ENCODE measurements at places on chromosomes 7 and 10.

DNA sequence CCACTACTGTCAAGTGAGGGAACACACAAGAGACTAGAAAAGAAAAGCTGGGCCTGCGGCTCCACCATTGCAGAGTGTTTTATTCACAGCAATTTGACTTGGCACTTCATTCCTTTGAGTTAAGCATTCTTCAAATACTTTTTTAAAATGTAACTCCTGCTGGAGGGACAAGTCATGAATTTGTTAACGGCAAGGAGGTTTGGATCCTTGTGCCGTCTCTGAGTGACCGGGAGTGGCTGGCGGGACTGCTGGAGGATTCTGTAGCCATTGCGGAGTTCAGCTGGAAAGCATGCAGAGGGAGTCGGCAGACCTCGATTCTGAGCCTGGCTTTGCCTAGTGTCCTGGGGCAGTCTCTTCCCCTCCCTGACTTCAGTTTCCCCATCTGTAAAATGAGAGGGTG, 9.8 kb downstream of the HSPA12A start:
- DNase-seq, result no peak

DNA sequence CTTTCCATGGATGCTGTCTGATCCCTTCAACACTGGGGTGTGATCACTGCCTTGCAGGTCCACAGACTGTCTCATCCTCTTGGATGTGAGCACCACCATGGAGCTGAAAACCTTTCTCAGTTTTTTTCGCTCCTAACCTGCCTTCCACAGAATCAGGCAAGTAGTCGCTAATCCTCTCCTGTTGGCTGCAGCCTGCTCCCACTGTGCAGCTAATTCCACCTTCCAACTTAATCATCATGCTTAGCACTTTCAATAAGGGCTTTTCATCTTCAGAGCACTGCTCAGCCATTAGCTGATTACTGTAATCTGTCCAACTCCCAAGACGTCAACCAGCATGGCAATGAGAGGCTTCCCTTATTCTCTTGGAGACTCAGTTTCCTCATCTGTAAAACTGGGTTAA, 15.1 kb upstream of the CDH23 start:
- no peak for DNase-seq

GRCh38 chr7:29139796-29140195, 6.5 kb downstream of the CPVL start:
- DNase-seq, result no peak

DNA sequence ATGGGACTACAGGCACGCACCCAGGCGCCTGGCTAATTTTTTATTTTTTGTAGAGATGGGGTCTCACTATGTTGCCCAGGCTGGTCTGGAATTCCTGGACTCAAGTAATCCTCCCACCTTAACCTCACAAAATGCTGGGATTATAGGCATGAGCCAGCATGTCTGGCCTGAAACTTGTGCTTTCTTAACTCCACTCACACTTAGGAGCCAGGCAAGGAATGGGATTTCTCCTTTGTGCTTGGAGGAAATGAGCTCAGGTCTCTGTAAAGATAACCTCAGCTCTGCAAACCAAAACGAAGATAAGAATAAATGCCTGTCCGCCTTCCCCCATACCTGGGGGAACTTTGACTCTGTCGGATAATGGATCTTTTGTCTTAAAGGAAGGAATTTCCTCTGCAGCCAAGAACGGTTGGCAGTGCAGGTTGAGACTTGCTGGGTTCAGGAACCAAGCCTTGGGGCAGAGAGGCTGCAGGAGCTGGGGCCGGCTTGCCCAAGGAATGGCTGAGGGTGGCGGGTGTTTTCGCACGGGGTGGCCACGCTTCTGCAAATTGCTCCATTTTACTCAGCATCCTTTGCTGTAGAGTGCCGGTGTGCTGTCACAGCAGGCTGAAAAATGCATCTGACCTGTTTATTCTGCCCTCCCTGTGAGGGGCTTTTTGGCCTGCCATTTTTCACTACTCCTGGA, 174.2 kb downstream of the KIAA1217 start:
- no peak for DNase-seq

GRCh38 chr7:159210581-159211235, 66.0 kb upstream of the VIPR2 start:
- no peak for DNase-seq

GRCh38 chr7:15167912-15168311, 265.4 kb upstream of the DGKB start:
- no peak for DNase-seq

DNA sequence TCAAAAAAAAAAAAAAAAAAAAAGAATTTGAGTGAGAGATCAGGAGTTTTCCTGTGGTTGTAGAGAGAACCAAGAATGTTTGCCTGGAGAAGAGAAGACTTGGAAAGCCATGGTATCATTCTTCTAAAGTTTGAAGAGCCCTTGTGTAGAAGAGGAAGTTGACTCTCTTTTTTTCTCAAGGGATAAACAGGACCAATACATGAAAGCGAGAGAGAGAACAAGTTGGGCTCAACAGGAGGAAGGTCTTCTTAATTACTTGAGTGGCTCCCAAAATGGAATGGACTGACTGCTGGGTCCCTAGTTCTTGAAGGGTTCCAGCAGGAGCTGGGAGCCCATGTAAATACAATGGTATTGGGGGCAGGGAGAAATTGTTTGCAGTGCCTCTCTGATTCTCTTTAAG, 173.3 kb upstream of the ADO start:
- DNase-seq, result no peak

DNA sequence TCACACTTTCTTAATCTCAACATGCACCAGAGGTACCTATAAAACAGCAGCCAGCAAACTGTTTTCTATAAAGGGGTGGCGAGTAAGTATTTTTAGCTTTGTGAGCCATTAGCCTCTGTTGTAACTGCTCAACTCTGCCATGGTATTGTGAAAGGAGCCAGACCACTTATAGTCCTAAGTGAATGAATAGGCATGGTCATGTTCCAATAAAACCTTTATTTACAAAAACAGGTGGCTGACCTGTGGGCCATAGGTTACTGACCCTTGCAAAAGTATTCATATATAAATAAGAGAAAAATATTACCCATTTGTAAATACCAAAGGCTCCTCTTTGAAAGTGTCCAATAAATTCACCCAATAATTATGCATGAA, 50.3 kb downstream of the ICA1 start:
- DNase-seq, result no peak

DNA sequence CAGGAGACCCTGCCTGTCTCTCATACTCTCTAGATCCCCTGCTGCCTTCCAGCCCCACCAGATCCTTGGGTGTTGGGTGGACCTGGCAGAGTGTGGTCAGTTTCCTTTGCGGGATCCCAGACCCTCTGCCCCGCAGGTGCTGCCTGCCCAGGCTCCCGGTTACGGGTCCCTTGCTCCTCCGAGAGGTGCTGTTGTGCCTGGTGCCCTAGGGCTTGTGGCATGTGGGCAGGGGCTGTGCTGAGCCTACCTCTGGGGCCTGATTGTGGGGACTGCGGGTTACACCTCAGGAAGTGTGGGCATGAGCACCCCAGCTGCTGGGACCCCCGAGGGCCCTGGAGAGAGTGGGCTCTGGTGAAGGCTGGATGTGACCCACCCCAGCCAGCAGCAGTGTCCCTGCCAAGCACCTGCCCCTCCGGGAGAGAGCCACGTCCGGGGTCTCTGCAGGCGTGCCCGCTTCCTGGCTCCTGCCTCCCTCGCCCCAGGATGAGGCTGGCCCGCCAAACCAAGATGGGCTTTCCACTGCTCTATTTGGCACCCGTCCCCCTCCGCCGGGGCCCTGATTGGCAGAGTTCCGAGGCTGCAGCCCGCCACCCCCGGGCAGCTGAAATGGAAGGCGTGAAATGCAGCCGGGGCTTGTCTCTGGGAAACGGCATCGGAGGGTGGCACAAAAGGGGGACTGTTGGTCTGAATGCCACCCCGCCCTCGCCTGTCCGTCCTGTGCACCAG, 17.0 kb downstream of the CLIP2 start:
- DNase-seq, result no peak

- no peak for DNase-seq
Observed at GRCh38 chr7:19009241-19009935, 108.0 kb downstream of the TWIST1 start.

GRCh38 chr10:121891103-121891502, 36.7 kb downstream of the ATE1 start:
- no peak for DNase-seq

DNA sequence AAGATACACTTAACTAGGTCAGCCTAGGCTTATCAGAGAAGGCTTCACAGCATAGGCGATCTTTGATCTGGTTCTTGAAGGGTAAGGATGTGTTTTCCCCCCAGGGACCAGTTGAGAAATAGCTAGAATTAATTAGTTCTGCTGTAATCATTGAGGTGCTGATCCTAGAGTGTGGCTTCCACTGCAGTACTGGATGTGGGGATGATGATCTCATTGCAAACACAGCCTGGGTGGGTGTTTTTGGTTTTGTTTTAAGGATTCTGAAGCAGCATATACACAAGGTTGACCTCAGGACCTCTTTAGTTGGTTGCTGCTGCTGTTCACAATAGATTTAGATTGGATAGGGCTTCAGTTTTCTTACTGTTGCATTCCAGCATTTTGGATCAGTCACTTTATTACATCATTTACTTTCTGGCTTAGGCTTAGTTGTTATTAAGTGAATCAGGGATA, 159.7 kb downstream of the AUTS2 start:
- DNase-seq, result no peak

GRCh38 chr7:156480671-156481070, 159.9 kb upstream of the RNF32 start:
- no peak for DNase-seq

- DNase-seq, result no peak
Observed at GRCh38 chr7:157977306-157977705, 610.3 kb downstream of the PTPRN2 start.

- no peak for DNase-seq
Observed at GRCh38 chr7:93530701-93531100, 43.8 kb downstream of the CALCR start.

DNA sequence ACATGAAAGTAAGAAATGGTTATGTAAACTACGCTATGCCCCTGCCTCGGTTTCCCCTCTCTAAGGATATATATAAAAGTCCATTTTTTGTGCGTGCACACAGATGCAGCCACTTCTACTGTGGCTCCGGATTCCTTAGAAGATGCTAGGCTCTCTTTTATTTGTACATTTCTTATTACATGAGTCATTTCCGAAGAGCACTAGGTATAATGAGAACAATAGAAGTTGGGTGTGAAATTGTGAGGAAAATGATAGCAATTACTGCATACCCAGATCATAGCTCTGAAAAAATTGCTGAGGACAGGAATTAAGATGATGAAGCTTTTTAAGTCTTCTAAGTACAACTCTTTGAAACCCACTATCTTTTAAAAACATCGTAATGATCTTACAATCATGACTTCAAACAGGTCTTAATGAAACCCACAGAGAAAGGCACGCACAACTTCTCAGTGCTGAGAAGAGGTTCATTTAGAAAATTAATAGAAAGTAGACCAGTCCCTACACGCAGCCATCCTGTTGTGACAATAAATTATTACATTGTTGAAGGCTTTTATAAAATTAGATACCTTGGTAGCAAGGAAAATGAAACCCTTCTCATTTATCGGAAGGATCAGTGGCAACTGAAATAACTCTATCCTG, 96.2 kb upstream of the FGFR2 start:
- no peak for DNase-seq

GRCh38 chr10:78511324-78512204, 477.9 kb downstream of the RPS24 start:
- DNase-seq, result no peak

DNA sequence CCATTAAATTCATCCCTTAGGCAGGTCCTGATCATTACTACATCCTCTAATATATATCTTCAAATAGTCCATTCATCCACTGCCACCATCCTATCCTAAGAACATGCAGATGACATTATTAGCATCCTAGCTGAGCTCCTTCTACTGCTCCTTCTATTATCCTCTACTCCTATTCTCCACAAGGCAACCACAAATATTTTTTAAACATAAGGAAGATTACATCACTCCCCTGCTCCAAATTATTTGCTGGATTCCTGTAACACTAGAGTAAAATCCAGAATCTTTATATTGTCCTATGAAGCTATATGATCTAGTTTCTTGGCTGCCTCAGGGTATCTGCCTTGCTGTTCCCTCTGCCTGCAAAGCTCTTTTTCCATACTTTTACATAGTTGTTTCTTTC, 176.3 kb upstream of the SLC26A5 start:
- DNase-seq, result no peak

GRCh38 chr10:94027197-94027596, 33.5 kb downstream of the PLCE1 start:
- DNase-seq, result no peak

DNA sequence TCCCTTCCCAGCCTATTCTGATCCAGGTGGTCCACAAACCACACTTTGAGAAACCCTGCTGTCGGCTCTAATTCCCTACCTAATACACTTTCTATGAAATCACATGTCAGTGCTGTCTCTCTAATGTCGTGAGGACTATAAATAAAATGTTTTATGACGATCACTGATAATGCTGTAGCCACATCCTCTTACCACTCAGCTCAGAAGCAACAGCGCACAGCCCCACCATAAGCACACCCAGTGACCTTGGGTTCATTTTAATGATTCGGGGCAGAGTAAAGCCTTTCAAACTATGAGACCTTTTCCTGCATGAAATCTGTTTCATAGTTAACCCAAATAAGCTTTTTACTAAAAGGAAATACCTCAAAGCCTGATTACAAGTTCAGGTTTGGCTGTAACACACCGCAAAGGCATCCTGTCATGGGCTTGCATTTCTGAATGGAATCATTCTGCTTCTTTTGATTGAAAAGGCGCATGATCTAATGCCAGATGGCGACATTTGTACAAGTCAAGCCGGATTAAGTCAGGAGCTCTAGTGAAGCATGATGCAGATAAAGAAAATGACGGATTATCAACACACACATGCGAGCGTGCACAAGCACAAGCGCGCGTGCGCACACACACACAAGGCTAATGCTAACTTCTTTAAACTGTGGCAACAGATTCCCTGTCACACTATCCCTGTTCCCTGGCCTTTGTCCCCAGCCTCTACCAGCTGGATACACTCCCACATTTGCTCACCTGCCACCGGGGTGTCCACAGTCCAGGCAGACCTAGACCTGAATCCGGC, 180.5 kb upstream of the PDE1C start:
- no peak for DNase-seq

DNA sequence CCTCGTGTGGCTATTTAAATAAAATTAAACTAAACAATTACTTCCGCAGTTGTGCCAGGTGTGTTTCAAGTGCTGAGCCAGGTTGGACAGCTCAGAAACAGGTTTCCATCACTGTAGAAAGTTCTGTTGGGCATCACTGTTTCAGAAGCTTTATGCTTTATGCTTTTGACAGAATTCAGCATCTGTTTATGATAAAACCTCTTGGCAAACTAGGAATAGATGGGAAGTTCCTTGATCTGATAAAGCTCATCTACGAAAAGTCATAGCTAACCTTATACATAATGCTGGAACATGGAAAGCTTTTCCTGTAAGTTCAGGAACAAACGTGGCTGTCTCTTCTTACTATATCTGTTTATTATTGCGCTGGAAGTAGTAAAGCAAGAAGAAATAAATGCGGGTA, 143.4 kb downstream of the DOCK1 start:
- DNase-seq, result no peak

DNA sequence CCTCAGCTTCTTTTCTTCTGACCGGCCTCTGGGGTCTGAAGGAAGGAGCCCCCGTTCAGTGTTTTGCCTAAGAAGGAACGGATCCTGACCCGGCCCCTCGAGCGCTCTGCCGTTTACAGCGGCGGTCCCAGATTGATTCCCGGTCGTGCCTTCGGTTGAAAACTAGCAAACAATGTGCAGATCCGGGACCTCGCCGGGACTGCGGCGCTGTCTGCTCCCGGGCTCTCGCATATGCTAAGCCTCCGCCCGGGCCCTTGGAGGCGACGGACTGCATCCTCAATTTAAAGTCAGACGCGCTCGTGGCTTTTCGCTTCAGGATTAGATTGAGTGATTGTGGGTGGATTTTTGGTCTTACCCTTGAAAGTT, 559 bp downstream of the DBF4 start:
- no peak for DNase-seq

GRCh38 chr7:128073671-128074310, 42.6 kb upstream of the LRRC4 start:
- no peak for DNase-seq

Measured in 8988T (cell line).